Non-pigmented ciliary epithelial cell (primary cell): ENCODE measurements at places on chromosomes 5 and 9.

DNA sequence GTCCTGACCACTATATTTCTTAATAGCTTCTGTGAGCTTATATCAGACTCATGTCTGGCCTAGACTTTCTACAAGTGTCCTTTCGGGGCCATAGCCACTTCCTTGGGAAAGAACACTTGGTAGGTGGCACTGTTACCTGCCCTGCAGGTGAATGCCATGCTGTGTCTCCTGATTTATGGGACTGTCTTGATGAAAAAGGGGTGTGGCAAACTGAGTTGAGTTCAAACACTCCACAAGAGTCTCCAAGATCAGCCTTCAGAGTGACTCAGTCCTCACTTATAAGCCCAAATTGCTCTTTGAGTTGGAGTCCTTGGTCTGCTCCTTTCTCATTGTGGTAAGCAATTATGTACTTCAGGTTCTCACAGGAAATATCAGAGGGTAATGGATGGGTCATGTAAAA is 9.9 kb upstream of the ANKHD1 start:
- DNase-seq = no peak

DNA sequence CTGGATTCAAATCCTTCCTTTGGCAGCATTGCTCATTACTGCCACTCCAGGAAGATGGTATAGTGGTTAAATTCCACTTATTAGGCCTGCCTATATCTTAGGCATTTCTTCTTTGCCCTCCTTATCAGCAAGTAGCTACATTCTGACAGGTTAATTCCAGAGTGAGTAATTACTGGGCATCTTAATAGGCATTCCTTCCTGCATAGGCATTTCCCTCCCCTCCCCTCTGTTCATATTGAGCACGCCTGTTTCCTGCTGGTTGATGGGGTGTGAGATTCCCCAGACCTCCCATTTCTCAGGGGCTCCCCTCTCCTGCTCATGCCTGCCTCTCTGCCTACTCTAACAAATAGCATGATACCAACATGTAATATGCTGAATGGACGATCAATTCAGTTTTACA is 305.9 kb downstream of the CYLC2 start:
- DNase-seq = no peak

GRCh38 chr9:130041648-130042405 is 1.2 kb downstream of the FNBP1 start:
- DNase-seq = no peak

DNA sequence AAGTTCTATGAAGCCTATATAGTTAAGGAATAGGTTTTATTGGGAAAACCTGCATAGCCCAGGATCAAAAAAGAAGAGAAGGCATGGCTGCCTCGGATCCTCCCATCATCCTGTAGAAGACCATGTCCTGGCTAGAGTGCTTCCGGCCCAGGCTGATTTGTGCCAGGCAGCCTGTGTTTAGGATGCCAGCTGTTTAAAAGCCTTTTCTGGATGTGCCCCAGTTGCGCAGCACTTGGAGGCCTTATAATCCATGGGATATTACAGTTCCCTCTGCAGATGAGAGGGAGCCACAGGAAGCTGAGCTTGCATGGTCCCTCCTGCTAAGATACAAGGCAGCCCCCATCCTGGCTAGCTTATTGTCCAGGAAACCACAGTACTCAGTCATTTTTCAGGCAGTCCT is 97.9 kb downstream of the CHSY3 start:
- DNase-seq = no peak

GRCh38 chr9:80012557-80013330 is 441.0 kb downstream of the TLE4 start:
- no peak for DNase-seq
